Hematopoietic multipotent progenitor cell (in vitro differentiated cells): ENCODE measurements at places on chromosomes 2 and 18. TPM values are rescaled to one million over a fixed set of nuclear protein-coding genes. Genes with fewer than 3 reads are reported as not detected.

DNA sequence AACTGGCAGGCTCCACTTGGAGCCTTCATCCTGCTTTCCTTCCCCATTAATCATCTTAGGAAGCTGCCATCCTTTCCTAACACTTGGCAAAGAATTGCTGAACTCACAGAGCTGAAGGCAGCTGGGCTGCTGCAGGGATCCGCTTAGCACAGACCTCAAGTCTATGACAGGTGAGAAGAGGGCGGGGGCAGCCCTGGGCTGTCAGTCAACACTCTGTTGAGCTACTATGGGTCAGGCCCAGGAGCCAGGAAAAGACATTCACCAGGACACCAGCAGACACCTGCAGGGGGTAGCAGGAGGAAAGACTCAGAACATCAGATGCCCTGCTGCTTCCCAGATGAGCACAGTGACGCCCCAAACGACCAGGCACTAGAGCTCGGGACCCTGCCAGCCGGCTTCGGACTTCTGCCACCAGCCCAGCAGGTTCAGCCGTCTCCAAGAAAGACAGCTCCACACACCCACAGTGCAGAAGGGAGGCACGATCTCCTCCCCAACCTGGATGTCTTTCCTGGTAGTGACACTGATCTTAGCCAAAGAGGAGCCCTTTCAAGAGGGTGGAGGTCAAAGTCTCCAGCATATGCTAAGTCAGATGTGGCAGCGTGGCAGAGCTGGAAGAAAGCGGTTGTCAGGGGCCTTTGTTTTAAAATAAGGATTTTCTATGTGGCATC is 55.2 kb downstream of the SNORC start:
- no peak for DNase-seq

GRCh38 chr2:124797049-124797448 is 772.0 kb downstream of the CNTNAP5 start:
- no peak for DNase-seq

DNA sequence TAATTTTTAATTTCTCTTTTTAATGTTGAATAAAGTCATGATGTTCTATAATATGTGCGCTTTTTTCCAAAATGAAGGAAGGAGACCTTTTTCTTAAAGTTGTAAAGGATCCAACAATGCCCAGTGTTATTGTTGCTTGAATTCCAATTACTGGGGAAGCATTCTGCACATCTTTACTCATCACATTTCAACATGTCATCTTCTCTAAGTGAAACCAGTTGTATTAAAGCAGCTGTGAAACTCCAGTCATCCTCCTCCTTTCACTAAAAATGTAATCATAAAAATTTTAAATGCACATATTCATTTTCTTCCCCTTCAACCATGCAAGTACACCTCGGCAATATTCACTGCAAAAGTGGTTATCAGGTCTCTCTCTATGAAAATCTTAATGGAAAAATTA is 722.7 kb downstream of the TSN start:
- no peak for DNase-seq

DNA sequence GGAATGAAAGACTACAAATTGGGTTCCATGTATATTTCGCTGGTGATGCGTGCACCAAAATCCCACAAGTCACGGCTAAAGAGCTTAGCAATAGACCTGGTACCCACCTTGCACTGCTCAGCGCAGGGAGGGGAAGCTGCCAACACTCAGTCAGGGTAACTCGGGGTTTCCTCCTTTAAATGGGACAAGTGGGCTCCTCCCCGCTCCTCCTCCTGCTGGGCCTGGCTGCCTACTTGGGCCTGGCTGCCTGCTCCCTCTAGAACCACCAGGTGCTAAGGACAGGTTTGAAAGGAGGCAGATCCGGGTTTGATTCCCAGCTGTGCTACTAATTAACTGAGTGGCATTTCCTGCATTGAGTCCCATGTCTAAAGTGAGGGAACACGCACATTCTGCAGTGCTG is 23.4 kb downstream of the MYO7B start:
- DNase-seq = no peak

GRCh38 chr2:189128970-189129369 is 50.6 kb downstream of the COL5A2 start:
- no peak for DNase-seq

DNA sequence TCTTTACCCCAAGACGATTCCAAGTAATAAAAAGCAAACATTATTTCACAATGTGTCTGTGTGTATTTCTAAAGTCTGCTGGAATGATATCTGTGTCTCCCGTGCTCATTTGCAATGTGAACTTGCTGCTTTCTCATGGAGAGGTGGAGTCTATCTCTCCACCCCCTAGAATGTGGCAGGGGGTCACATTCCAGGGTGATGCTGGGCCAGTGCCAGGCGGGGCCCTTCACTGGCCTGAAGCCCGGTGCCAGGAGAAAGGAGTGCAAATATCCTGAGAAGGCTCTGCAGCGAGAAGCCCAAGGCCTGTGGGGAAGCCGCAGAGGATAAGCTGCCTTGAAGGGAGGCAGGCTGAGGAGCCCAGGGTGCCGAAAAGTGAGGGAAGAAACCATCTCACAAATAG is 26.8 kb upstream of the LDLRAD4 start:
- DNase-seq = no peak

DNA sequence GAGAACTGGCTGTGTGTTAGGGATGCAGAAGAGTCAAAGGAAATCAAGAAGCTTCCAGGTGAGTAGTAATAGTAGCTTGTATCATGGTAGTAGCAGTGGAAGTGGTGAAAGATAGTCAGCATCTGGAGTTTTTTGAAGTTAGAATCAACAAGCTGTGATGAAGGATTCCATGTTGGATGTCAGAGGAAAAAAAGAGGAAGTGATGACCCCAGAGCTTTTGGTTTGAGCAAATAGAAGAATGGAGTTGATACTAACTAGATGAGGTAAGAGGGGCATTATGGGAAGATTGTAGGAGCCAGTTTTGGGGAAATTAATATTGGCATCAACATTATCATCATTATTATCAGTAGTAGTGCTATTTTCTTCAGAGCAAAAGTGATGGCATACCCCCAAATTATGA is 542.2 kb downstream of the XIRP2 start:
- no peak for DNase-seq

- no peak for DNase-seq
Observed at GRCh38 chr2:16653799-16654198, 11.8 kb downstream of the CYRIA start.

DNA sequence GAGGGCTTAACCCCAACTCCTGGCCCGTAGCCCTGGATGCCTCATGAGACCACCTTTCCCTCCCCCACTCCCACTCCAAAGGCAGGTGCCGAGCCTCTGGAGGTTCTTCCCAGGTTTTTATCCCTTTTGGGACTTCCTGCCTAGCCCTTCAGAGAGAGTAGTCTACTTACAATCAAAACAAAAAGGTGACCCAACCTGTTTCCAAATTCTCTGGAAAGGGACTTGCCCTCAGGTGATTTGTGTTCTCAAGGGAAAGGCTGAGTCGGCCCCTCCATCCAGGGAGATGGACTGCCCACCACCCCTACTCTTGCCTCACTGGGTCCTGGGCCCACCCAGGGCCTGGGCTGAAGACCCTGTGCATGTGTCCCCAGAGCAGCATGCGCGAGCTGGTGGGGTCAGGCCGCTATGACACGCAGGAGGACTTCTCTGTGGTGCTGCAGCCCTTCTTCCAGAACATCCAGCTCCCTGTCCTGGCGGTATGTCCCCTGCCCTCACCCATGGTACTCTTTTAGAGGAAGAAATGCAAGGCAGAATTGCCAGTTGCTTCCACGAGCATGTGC is 108.5 kb downstream of the PLB1 start:
- DNase-seq = no peak

DNA sequence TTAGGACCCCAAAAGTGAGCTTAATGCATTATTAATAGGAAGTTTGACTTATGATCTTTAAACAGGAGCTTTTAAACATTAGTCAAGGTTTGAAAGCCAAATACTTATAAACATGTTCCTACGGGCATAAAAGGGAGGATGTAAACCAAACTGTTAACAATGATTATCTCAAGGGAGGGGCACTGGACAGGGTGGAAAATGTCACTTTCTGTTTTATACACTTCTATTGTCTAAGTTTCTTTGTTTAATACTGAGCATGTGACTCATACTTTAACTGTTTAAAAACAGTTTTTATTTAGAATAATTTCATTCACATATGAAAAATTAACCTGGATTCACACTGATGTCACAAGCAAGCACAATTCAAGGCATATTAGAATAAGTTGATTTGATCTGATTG is 18.3 kb upstream of the ITGA6 start:
- no peak for DNase-seq

DNA sequence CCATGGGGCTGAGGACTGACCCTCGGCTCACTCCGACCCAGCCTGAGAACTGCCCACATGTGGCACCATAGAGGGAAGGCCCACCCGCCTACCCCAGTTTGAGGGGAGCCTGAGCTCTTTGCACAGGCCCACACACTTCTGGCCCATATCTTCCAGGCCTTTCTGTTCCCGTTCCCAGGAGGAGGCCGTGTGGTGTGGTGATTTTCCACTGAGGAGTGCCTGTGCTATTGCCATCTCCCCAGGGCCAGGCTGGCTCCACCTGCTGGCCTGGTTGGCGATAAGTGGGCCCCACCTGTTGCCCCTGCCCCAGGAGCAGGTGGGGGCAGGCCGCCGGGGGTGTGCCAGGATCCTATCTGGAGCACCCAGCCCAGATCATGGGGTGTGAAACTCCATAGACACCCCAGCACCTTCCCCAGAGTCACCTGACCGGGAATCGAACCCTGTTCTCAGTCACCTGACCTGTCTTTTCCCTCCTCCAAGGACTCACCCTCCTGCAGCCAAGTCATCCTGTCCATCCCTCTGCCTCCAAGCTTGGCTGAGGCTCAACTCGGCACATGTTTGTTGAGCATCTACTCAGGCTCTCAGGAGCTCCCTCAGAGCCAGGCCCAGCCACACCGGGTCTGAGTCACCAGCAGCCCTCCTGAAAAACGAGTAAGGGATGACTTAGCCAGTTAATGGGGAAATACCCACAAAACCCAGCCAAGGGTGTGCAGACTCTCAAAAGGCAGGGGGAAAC is 120.1 kb downstream of the CYP26B1 start:
- no peak for DNase-seq

GRCh38 chr2:5433855-5434254 is 258.3 kb upstream of the SOX11 start:
- DNase-seq = no peak

- peak; percentile 42 for DNase-seq
Observed at GRCh38 chr2:233556881-233557736, 9.5 kb downstream of the USP40 start.

GRCh38 chr2:2321200-2321540 is 9.9 kb downstream of the MYT1L start:
- DNase-seq = no peak

GRCh38 chr2:230998882-230999281 is 3.0 kb downstream of the SPATA3 start:
- no peak for DNase-seq

DNA sequence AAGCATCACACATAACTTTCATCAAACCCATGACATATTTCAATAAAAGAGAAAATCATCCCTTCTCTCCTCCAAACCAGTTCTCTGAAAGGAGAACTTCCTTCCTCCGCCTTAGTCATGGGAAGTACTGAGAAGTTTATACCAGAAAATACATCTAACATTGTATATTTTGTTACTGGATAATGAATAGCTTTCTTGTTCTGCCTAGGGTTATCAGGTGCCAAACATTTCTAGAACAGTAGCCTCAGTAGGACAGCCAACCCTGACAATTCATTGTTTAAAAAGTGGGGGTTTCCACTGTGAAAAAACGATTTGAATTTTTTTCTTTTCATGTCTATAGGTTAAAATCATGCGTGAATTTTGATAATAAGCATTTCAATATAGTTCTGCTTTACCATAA is 16.0 kb upstream of the DAW1 start:
- DNase-seq = no peak

ANKRD36 gene
- 59.0 TPM for total RNA-seq

SH3RF3 gene
- 0.54 TPM for total RNA-seq

LIMS3 gene
- total RNA-seq = 0.27 TPM

KCNIP3 gene
- 7.5 TPM for total RNA-seq

GAREM1 gene
- total RNA-seq = under 0.01 TPM

FOXI3 gene
- total RNA-seq = not detected

CFC1B gene
- not detected for total RNA-seq
